Stimulated activated CD4-positive, alpha-beta T cell treated with anti-CD3 and anti-CD28 coated beads, Interleukin-15, amount 100 ng/mL, for 1 hour (primary cell): ENCODE measurements at places on chromosomes 6 and 20.

- DNase-seq: no peak
Measured at GRCh38 chr6:24284006-24284405, 73.9 kb downstream of the DCDC2 start.

DNA sequence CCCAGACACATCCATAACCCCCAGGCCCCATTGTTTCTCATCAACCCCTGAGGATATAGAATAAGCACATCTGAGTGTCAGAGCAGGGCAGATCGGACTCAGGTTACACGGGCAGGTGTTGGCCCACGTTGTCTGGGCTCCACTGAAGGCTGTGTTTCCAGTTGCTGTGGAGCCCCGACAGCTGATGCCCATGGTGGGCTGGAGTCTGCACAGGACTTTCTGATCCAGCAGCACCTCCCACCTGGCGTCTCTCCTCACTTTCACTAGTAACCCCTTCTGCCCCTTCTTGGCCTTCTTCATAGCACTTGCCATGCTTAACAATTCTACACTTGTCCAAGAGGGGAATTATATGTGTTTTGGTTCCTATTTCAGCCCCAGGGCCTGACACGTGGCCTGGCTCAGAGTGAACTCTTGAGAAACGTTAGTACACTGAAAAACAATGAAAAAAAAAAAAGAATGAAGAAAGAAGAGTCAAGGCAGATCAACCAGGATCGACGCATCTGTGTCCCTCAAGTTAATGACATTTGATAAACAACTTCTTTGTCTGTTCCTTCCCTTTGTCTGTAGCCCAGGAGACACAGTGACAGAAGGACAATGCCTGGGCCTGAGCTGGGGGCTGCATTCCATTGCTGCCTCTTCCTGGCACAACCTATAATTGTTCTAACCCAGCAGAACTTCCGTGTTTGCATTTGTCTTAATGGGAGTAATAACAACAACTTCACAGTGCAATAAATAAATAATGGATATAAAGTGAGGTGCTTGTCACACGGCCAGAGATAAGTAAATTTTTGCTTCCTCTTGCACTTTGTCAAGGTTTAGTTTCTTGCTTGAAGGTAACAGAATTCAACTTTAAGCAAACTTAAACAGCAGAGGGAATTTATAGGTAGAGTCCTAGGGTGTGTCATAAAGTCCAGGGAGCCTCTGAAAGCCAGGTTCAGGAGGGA is 224.2 kb upstream of the SSTR4 start:
- no peak for DNase-seq

- DNase-seq: no peak
Measured at GRCh38 chr6:43943099-43943766, 173.2 kb downstream of the VEGFA start.

DNA sequence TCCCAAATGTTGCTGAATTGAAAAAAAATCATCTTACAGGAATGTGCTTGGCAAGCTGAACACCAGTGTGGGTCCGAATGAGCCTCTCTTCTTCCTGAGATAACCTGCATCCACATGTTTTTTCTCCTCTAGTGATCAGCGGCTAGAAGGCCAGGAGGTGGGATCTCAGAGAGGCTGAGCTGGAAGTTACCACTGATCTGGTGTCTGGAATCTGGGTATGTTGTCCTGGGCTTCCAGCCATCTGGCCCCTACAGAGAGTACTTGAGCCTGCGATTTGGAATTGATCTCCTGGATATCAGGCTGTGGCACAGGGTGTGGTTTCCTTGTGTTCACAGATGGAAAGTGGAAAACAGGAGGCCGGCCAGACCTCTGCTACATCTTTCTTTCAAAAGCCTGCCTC is 35.9 kb downstream of the SULF2 start:
- no peak for DNase-seq

- DNase-seq: no peak
Measured at GRCh38 chr20:44171775-44172571, 15.0 kb downstream of the JPH2 start.

- DNase-seq: no peak
Measured at GRCh38 chr6:36954262-36954931, at the start of gene PI16. Gene PI16, plus strand, starts transcription at chr6:36954738. Its CDS starts 23 bp downstream, at chr6:36954761.

GRCh38 chr6:111987295-111987694 is 66.6 kb upstream of the CCN6 start:
- DNase-seq: no peak

GRCh38 chr6:165833355-165833754 is 170.3 kb upstream of the PDE10A start:
- no peak for DNase-seq

- no peak for DNase-seq
Measured at GRCh38 chr6:9948678-9949077, 466.2 kb downstream of the TFAP2A start.

GRCh38 chr6:44087623-44088022 is 39.6 kb downstream of the MRPL14 start:
- no peak for DNase-seq

DNA sequence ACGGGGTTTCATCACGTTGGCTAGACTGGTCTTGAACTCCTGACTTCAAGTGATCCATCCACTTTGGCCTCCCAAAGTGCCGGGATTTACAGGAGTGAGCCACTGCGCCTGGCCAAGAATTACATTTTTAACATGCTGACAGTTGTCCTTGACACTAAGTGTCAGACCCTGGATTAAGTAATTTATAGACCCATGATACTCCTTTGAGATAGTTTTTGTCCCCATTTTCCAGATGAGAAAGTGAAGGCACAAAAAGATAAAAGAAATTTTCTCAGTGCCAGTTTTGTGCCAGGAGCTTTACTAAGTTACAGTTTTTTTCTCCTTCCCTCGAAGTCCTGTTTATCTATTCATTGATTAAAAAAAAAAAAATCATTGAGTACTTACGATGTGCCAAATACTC is 9.8 kb upstream of the EDEM2 start:
- DNase-seq: no peak

GRCh38 chr20:62088258-62089127 is 22.8 kb upstream of the TAF4 start:
- no peak for DNase-seq

DNA sequence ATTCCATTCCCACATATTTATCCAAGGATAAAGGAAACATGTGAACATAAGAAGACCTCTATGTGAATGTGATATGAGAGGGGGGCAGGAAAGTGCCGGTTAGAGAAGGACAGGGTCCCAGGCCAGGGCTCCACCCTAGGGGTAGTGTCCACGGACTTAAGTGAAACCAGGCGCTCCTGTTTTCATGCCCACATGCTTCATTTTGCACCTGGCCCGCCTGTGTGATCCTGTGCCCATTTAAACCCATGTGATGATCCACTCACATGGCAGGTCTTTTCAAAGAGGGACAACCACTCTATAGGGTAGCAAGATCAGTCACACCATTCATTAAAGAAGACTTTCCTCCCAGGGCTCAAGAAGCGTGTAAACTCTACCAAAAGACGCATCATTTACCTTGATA is 865.3 kb upstream of the GJE1 start:
- DNase-seq: no peak

GRCh38 chr6:154249499-154250298 is 106.9 kb downstream of the IPCEF1 start:
- DNase-seq: no peak

DNA sequence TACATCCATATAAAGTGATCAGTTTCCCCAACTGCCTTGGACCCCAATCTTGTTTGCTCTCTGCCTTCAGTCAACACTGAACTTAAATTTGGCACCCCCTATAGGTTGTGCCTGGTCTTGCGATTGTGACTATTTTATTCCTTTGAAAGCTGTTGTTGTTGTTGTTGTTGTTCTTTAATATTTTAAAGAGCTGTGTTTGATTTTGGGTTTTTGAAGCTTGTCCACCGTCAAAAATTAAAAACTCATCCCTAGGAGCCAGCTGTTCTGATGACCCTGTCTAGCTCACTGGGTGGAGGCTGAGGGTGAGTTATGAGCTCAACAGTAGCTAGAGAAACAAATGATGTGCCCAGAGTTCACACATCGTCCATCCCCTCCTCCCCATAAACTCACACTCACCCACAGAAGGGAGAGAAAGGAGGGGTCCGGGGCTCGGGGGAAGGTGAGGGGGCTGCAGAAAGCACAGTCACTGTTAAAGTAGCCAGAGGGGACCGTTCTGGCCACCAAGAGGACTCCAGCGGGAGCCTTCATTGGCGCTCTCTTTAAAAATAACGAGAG is 4.0 kb downstream of the SIM1 start:
- no peak for DNase-seq
